Stimulated activated CD4-positive, alpha-beta T cell treated with anti-CD3 and anti-CD28 coated beads, Interleukin-4, amount 100 ng/mL, for 1 hour (primary cell): ENCODE measurements at places on chromosomes 6 and 20.

DNA sequence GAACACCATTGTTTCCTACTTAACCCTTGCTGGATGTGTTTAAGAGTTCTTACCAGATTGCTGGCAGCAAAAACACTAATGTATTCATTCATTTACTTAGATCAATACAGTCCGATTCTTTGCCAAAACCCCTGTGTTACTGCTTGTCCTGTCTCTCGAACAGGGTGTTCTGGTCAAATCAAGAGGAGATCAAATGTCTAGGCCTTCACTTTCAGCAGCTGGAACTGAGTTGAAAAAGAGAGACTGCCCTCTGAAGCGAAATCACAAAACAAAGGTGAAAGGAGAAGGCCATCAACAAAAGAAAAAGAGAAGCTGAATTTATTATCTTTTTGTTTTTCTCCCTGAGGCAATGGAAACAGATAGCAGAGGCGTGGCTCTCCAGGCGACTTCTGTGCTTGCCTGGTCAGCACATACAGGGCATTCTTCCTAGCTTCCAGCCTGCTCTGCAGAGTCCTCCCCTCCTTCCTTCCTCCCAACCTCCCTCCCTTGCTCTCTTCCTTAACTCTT, 44.1 kb upstream of the GCM1 start:
- DNase-seq: no peak

DNA sequence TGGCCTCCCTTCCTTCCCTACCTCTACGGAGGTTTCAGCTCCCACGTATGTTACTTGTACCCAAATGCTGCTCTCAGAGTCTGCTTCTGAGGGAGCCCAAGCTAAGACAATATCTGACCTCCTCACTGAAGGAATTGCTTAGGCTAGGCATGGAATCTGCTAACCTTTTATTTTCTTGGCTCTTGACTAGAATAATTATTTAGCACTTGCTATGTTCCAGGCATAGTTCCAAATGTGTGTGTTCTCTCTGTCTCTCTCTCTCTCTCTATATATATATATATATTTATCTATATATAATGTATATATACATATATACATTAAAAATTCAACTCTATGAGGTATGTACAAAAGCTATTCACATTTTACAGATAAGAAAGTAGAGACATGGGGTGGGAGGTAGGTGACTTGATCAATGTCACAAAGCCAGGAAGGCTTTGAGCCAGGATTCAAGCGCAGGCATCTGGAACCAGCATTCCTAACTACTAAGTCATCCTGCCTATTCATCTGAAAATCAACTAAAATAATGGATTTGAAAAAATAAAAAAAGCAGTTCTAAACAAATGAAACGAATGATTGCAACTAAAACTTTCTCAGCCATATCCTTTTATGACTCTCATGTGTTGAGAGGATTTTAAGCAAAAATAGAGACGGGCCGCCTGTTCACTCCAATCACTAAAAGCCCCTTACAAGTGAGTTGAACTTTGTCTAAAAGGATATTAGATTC, 189.7 kb upstream of the JAG1 start:
- DNase-seq: no peak

GRCh38 chr6:106257195-106257594, 68.4 kb downstream of the ATG5 start:
- DNase-seq: no peak

GRCh38 chr6:26260110-26260637, 104.8 kb upstream of the BTN3A2 start:
- DNase-seq: no peak

- no peak for DNase-seq
Measured at GRCh38 chr6:129264480-129265045, 381.6 kb downstream of the LAMA2 start.

- no peak for DNase-seq
Measured at GRCh38 chr6:151914484-151914883, 107.0 kb downstream of the ESR1 start.

GRCh38 chr20:641516-641875, 11.5 kb downstream of the SRXN1 start:
- no peak for DNase-seq

DNA sequence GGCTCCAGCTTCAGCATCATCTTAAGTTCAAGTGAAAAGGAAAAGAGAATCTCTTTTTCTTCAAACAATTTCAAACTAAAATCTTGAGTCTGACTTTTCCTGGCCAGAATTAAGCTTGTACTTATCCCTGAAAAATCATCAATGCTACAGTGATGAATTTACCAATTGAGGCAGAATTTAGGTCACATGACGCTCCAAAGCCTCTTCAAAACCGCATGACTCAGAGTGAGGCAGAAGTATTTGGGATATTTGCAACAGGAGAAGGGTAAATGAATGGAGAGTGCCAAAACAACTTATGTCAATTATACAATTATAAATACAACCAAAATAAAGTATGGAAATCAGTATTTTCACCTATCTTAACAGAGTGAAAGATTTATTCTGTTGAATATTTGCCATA, 515.5 kb downstream of the COL12A1 start:
- DNase-seq: no peak

DNA sequence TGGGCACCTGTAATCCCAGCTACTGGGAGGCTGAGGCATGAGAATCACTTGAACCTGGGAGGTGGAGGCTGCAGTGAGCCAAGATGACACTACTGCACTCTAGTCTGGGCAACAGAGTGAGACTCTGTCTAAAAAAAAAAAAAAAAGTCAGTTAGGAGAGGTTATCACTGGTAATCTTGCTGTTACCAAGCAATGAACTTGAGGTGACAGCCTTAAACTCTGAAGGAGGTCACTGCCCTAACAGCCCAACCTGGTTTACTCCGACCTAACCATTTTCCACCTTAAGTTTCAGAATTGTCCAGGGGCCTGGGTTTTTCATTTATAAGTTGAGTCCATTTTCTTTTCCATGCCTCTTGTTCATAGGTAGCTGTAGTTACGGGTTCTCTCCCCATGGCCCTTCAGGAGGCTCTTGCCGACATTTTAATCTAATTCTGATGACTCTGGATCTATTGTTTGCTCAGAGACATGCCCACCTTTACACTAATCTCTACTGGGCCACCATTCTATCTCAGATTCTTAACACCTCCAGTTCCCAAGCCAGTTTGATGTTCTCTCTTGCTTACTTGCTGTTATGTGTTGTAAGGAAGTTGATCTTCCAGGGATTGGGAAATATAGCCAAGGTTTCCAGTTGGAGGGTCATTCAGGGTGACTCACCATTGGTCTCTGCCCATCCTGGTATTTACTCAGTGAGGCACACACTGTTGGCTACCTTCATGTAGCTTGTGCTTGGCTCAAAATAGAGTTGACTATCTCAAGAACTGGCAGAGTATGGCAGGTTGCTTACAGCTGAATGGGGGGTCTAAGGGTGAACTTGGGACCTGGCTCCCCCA, 29.1 kb downstream of the SHLD1 start:
- no peak for DNase-seq

GRCh38 chr6:148868314-148868713, 121.5 kb downstream of the UST start:
- DNase-seq: no peak
